Activated T-helper 2 cell treated with anti-CD3 and anti-CD28 coated beads, Interferon-gamma antibody, Interleukin-2, Interleukin-4, amounts not matched to agents 10 μg/mL and 5 μg/mL and 100 μg/mL, durations not matched to agents 14 hours and 24 hours and 36 hours (primary cell): ENCODE measurements at places on chromosomes 2 and 18. TPM values are rescaled to one million over a fixed set of nuclear protein-coding genes. Genes with fewer than 3 reads are reported as not detected.
A peak's percentile ranks its signal among the peaks of the same experiment; 100 is the strongest.

IL1R2 gene
- 0.97 and 1.8 TPM in 2 replicates for total RNA-seq

CFAP221 gene
- total RNA-seq: not detected in 2 replicates

DNA sequence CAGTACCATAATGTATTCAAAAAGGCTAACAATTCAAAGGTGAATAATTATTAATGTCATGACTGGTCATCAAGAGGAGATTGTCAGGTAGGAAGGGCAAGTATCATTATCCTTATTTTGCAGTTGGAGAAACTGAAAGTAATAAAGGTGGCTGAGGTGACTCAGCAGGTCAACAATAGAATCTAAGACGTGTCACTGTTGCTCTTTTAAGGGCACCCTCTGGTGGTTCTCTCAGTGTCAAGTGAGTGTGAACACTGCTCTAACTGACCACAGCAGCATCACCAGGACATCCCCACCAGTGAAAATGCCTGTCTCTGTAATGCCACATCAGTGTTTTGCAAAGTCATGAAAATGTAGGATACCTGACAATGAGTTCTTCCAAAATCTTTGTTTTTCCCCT is 69.7 kb downstream of the DCC start:
- H3K27me3 ChIP-seq: no peaks in the 10 kb centered on the region
- no peak for DNase-seq
- H3K4me3 ChIP-seq: no peak overlapping the region
- H3K36me3 ChIP-seq: no peaks in the 10 kb centered on the region
- no peak overlapping the region for H3K27ac ChIP-seq

DNA sequence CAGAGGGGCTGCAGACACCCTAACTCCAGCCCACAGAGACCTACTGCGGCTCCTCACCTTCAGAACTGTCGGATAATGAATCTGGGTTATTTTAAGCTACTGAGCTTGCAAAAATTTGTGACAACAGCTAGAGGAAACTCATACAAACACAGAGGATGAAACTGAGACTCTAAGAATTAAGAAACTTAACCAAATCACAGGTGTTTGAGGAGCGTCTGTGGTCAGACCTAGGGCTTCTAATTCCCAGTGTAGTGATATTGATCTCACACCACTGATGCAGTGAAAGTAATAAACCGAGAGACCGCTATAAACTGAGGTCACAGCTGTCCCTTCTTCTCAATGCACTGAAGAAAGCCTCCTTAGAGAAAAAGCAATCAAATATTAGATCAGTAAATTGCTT is 110.1 kb downstream of the RGPD3 start:
- no peaks in the 10 kb centered on the region for H3K36me3 ChIP-seq
- H3K4me3 ChIP-seq: no peak overlapping the region
- H3K4me1 ChIP-seq: peaks cover 1% of the 10 kb centered on the region
- no peak for DNase-seq

GRCh38 chr2:60551240-60552077 is 2.0 kb downstream of the BCL11A start:
- H3K4me1 ChIP-seq: peaks cover 25% of the 10 kb centered on the region
- H3K36me3 ChIP-seq: no peaks in the 10 kb centered on the region
- H3K4me3 ChIP-seq: peak overlapping the region; percentile 39
- H3K27me3 ChIP-seq: peaks cover 70% of the 10 kb centered on the region
- no peak for DNase-seq
- H3K27ac ChIP-seq: no peak overlapping the region

GRCh38 chr2:144170179-144170578 is 349.7 kb downstream of the ZEB2 start:
- H3K27ac ChIP-seq: no peak overlapping the region
- peaks cover 24% of the 10 kb centered on the region for H3K36me3 ChIP-seq
- no peaks in the 10 kb centered on the region for H3K27me3 ChIP-seq

- no peaks in the 10 kb centered on the region for H3K4me1 ChIP-seq
- no peaks in the 10 kb centered on the region for H3K27me3 ChIP-seq
- no peak overlapping the region for H3K27ac ChIP-seq
- no peak overlapping the region for H3K4me3 ChIP-seq
Observed at GRCh38 chr2:241499146-241499965, 9.0 kb downstream of the STK25 start.

DNA sequence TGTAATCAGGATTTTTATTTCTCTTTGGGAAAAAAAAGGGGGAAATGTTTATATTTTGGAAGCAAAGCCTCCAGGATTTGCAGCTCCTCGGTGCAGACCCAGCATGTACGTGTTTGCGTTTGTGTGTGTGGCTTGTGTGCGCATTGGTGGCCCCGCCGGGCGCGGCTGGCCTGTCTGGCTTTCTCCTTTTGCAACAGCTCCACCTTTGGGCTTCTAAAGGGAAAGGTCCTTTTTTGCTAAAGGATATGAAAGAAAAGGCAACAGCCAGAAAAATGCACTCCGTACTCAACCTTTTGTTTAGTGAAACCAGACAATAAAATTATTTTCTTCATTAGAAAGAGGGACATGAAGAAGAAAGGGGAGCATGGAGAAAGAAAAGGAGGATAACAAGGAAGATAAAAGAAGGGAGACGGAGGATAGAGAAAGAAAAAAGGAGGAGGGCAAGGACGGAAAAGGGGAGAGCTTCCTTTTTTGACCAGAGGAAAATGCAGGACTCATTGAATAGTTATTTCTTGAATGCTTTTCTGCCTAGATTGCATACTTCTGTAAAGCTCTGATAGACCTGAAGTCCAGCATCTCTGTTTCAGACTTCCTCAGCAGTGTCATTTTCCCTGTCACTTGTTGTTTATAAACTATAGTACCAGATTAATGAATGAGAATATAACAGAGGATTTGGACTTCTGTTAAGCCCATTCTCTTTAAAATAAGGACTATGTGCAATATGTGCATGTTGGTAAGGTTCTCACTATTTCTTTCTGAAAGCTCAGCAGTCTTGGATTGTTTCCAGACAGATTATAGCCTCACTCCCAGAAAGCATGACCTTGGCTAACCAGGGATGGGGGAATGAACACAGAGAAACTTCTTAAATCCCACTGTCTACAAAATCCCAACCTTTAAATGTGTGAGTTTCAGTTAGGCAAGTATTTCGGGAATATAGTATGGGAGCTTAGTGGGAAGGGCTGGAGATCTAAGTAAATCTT is 563.1 kb upstream of the PIK3C3 start:
- H3K27me3 ChIP-seq: no peaks in the 10 kb centered on the region
- H3K27ac ChIP-seq: no peak overlapping the region
- no peak for DNase-seq
- H3K36me3 ChIP-seq: no peaks in the 10 kb centered on the region

DNA sequence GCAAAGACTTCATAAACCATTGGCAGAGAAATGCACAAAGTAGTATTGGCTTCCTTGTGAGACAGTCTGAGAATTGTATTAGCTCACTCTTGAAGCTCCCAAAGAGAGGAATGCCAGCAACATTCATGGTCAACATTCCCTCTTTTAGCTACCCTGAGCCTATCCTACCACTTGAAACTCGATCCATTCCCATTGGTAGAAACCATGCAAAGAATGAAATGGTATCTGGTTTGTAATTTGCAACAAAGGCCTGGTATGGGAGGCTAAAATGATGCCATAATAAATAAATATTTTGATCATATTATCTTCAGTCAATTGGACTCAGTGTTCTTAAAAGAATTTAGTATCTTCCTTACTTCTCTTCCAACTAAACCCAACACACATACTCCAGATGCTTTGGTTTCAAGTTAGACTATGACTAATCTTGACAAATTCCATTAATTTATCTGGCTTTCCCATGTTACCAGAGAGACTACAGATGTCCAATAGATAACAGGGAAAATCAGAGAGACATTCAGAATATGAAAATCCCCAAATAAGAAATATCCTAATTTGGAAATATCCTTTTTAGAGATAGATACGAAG is 102.9 kb downstream of the DHRS9 start:
- H3K27ac ChIP-seq: no peak overlapping the region
- peaks cover 12% of the 10 kb centered on the region for H3K27me3 ChIP-seq
- H3K4me1 ChIP-seq: no peaks in the 10 kb centered on the region
- no peak overlapping the region for H3K4me3 ChIP-seq
- H3K36me3 ChIP-seq: no peaks in the 10 kb centered on the region
- DNase-seq: no peak

EVA1A gene
- not detected in 2 replicates for total RNA-seq

CDH20 gene
- not detected in 2 replicates for total RNA-seq

GRCh38 chr2:220168891-220169546 is 541.6 kb downstream of the SLC4A3 start:
- H3K36me3 ChIP-seq: no peaks in the 10 kb centered on the region
- H3K4me1 ChIP-seq: no peaks in the 10 kb centered on the region
- H3K27ac ChIP-seq: no peak overlapping the region
- DNase-seq: no peak

GALNT3 gene
- 21.3 and 21.6 TPM in 2 replicates for total RNA-seq

DNA sequence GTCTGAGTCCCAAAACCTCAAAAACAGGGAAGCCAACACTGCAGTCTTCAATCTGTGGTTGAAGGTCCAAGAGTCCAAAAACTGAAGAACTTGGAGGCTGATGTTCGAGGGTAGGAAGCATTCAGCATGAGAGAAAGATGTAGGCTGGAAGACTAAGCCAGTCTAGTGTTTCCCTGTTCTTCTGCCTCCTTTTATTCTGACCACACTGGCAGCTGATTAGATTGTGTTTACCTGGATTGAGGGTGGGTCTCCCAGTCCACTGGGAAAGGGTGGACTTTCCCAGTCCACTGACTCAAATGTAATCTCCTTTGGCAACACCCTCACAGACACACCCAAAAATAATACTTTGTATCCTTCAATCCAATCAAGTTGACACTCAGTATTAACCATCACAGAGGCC is 27.5 kb upstream of the IL1B start:
- H3K4me3 ChIP-seq: no peak overlapping the region
- peaks cover 5% of the 10 kb centered on the region for H3K27me3 ChIP-seq
- no peak for DNase-seq
- H3K36me3 ChIP-seq: no peaks in the 10 kb centered on the region
- H3K4me1 ChIP-seq: no peaks in the 10 kb centered on the region
- no peak overlapping the region for H3K27ac ChIP-seq

APOB gene
- total RNA-seq: not detected in 2 replicates

DNA sequence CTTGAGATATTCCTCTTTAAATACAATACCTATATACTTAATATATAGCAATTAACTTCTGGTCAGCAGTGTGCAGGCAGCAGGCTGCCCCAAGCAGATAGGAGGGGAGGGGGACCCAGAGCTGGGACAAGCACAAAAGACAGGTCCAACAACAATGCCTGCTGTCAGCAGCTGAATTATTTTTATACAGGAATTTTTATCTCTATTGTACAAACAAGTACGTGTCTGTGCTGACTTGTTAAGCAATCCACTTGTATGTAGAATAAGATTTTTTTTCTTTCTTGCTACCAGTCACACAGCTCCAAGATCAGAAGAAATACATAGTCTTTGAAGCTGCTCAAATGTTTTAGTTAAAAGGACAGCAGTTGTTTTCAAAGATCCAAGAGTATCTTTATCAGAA is 16.7 kb downstream of the BCL11A start:
- no peak overlapping the region for H3K27ac ChIP-seq
- no peak overlapping the region for H3K4me3 ChIP-seq
- H3K27me3 ChIP-seq: peaks cover 57% of the 10 kb centered on the region
- no peaks in the 10 kb centered on the region for H3K4me1 ChIP-seq
- H3K36me3 ChIP-seq: no peaks in the 10 kb centered on the region

TAF4B gene
- total RNA-seq: 14.9 and 16.1 TPM in 2 replicates

- no peak for DNase-seq
- no peaks in the 10 kb centered on the region for H3K36me3 ChIP-seq
- H3K27me3 ChIP-seq: peaks cover 37% of the 10 kb centered on the region
- no peak overlapping the region for H3K4me3 ChIP-seq
Observed at GRCh38 chr2:33275689-33276444, 200.6 kb upstream of the RASGRP3 start.

- H3K27me3 ChIP-seq: peaks cover 3% of the 10 kb centered on the region
- H3K4me1 ChIP-seq: peaks cover 24% of the 10 kb centered on the region
- H3K27ac ChIP-seq: no peak overlapping the region
- H3K4me3 ChIP-seq: no peak overlapping the region
Observed at GRCh38 chr2:151976945-151977353, 121.9 kb downstream of the CACNB4 start.
